Activated T-helper 1 cell treated with anti-CD3 and anti-CD28 coated beads, Interleukin-2, amount 50 U/mL, for 16 hours (primary cell): ENCODE measurements at places on chromosomes 7 and 10.

DNA sequence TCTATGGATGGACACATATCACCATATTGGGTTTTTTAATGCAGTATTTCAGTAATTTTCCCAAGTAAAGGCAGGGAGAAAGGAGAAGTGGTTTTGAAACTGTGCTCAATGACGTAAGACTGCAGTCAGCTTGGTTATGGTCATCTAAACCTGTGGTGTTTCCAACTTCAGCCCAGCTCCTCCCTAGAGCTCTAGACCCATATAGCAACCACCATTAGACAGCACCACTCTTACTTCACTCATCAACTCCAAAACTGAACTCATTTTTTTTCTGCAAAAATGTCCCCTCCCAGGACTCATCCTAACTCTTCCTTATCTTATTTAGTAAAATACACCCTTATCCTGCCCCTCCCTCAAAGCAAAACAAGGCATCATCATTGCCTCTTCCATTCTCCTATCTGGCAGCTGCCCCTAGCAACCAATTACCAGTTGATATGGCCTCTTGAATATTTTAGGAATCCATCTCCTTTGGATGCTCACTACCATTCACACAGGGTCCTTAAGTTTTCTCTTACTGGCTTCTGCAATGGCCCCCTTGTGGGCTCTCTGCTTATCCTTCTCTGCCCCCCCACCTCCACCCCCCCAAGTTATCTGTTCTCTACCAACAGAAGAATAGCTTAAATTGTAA lies 1.5 kb upstream of the RALA start:
- no peak for DNase-seq

DNA sequence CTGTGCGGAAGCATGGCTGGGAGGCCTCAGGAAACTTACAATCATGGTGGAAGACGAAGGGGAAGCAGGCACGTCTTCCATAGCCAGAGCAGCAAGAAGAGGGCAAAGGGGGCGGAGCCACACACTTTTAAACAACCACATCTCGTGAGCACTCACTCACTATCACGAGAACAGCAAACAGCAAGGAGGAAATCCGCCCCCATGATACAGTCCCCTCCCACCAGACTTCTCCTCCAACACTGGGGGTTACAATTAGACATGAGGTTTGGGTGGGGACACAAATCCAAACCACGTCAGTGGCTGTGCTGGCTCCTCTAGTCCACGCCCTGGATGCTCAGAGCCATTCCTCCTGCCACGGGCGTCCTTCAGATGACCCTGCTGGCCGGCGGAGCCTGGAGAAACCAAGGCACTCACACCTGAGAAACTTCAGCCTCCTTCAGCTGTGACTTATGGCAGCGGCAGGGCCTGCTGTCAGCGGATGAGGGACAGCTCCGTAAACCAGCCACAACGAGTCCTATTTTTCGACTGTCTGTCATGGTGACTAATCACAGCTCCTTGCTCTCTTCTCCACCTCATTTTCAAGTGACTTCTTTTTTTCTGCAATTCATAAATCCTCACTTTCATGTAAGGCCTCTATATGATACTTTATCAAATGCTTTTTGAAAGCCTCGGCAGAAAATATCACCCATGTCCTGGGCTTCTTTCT lies 167.9 kb upstream of the PFKP start:
- DNase-seq: no peak

DNA sequence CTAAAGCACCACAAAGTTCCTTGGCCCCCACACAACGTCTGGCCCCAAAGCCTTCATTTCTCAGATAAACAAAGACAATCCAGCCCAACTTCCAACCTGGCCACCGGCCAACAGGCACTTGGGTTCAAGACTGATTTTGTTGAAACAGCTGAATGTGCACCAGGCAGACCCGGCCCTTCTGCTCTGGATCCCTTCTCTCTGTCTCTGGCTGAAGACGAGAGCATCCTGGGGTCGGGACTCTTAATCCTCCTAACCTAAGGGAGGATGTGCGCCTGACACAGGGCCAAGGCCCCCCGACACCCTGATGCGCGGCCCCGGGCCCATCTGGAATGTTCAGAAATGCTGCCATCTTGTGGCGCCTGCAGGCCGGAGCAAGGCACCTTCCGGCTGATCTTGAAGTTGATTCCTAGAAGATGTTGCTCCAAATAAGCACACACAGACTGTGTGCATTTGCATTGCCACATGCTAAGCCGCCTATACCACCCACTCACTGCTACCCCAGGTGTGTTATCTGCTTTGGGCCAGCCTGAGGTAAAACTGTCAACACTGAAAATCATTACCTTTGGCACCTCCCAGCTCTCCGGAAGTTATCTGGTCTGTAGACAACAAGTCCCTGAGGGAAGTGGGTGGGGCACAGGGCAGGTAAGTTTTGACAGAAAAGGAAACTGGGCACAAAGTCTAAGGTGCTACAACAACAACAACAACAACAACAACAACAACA lies 98.4 kb upstream of the HABP2 start:
- no peak for DNase-seq

GRCh38 chr10:109883859-109884771 lies 39.2 kb downstream of the XPNPEP1 start:
- DNase-seq: peak; percentile 24

- peak; percentile 6 for DNase-seq
These were observed 109.6 kb downstream of the WNT2 start for GRCh38 chr7:117212969-117213877.

DNA sequence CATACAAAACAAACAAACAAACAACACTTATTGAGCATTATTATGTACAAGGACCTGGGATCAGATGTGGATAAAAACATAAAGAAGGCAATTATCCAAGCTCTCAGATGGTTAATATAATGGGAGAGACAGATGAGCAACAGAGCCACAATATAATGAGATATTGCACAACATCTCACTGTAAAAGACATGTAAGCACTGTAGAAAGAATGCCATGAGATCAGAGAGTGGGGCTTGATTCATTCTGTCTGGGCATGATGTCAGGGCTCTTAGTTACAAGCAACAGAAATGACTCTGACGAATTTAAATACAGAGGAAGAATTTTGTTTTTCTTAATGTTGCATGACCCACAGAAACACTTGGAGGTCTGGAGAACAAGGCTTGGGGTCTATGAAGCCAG lies 164.7 kb upstream of the PLXDC2 start:
- no peak for DNase-seq

GRCh38 chr7:115040495-115040894 lies 118.6 kb downstream of the MDFIC start:
- no peak for DNase-seq

GRCh38 chr7:118467381-118467780 lies 242.9 kb downstream of the ANKRD7 start:
- DNase-seq: no peak

DNA sequence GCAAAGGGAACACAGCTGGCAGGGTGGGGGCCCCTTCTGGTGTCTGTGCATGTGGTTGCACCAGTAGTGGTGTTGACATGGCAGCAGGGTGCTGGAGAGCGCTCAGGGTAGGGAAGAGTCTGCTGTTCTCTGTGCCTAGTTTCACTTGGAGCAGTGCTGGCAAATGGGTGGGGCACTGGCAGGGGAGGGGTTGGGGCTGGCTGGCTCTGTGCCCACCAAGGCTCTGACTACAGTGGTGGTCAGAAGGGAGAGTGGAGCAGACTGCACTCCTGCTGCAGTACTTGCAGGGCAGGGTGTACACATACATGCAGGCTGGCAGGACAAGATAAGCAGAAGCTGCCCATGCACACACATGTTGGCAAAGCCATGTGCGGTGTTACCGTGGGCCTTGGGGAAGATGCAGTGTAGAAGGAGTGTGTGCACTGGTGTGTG lies 18.2 kb downstream of the FAM25A start:
- no peak for DNase-seq

GRCh38 chr10:119928411-119928810 lies 35.9 kb downstream of the SEC23IP start:
- no peak for DNase-seq

- DNase-seq: no peak
These were observed 734.7 kb downstream of the KCNMA1 start for GRCh38 chr10:76902949-76903348.

DNA sequence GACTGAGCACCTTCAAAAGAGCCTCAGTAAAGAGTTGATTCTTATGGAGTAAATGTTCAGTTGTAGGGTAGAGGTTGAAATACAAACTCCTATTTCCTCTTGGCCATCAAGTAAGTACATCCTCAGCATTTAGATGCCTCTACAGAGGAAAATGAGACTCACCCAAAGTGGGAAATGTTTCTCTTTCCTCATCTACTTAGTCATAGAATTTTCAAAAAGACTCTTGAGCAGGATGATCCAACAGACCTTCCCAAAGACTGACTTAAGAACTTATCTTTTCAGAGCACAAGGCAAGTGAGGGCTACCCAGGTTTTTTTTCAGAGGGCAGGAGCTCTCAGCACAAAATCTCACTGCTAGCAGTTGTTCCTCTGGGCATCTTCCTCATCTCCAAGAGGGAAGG lies 449.1 kb downstream of the KCNMA1 start:
- DNase-seq: no peak

DNA sequence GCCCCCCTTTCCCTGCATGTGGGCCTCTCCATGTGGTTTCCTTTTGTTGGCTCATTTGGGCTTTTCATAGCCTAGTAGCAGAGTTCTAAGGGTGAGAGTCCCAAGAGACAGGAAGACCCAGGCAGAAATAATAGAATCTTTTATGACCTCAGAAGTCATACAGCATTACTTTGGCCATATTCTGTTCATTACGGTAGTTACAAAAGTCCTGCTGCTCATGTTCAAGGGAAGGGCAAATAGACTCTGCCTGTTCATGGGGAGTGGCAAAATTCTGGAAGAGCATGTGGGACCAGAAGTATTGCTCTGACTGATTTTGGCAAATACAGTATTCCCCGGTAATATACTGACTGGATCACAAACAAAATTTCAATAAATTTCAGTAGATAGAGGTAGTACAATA lies 910.3 kb downstream of the LRMDA start:
- no peak for DNase-seq

GRCh38 chr10:43121444-43121843 lies 16.8 kb upstream of the CSGALNACT2 start:
- no peak for DNase-seq

DNA sequence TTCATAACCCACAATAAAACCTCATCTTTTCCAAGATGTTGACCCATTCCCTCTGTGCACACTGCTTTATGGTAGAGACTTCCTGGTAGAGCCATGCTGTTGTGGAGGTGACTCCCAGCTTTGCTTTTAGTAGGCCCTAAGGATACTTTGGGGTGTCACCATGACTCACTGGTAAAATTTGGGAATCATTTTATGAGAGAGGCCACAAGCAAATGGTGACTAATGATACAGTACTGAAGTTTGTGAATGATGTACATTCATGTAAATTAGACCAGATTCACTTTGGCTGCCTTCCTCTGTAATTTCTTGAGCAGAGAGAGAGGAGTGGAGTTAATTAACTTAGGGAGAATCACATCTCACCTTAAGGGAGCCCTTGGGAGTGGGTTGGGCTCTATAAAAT lies 686.5 kb downstream of the LRMDA start:
- no peak for DNase-seq

GRCh38 chr7:131830681-131831080 lies 274.3 kb upstream of the PODXL start:
- DNase-seq: no peak
